ENCODE measurements at places on chromosomes 3 and 15. TPM values are rescaled to one million over a fixed set of nuclear protein-coding genes. Genes with fewer than 3 reads are reported as not detected.

DNA sequence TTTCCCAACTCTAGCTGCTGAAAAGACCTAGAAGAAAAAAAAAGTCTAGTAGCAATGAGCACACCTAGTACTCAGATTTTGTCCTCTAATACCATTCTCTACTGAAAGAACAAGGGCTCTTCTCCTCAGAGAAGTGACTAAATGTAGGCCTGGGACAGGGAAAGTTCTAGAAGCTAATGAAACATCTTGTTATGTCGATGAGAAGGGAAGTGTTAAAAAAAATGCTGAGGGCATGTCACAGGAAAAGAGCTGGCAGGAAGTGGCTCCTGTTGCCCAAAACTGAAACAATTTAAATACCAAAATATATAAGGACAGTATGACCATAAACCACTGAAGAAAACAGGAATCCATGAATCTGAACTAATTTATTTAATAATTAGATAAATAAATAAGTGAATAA lies 581.4 kb upstream of the TBL1XR1 start:
- DNase-seq, result no peak

DNA sequence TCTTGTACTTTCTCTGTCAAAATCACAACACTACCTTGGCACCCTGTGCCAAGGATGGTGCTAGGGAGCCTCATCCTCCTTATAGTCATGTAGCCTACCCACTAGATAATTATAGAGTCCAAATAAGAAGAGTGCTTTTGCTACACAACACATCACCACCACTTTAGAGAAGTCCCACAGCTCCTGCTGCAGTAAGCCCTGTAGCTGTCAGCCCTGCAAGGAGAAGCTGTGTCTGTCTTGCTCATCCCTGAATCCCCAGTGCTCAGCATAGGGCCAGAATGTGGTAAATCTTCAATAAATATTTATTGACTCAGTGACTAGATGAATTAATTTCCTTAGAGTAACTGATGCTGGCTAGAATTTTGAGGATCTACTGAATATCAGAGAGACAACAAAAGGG lies 190.8 kb downstream of the ZNF621 start:
- DNase-seq, result no peak

GRCh38 chr15:29105151-29105854 lies 164.3 kb downstream of the NSMCE3 start:
- no peak for DNase-seq

DNA sequence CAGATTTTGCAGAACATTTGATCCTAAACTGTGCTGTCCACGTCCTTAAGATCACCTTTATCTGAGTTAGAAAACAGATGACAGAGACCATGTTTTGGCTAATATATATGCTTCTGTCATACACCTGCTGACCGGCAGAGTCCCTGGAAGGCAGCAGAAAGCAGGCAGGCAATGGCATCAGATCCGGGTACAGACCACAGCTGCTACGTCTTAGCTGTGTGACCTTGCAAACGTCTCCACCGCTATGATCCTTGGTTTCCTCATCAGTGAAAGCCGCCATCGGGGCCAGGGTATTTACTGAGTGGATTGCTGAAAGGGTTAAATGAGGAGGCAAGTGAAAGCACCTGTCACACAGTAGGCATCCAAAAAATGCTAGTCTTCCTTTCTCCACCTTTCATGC lies 72.1 kb downstream of the ABTB1 start:
- no peak for DNase-seq

- DNase-seq, result peak; percentile 93
Observed at GRCh38 chr3:157136647-157137387, 23.1 kb downstream of the CCNL1 start.

DNA sequence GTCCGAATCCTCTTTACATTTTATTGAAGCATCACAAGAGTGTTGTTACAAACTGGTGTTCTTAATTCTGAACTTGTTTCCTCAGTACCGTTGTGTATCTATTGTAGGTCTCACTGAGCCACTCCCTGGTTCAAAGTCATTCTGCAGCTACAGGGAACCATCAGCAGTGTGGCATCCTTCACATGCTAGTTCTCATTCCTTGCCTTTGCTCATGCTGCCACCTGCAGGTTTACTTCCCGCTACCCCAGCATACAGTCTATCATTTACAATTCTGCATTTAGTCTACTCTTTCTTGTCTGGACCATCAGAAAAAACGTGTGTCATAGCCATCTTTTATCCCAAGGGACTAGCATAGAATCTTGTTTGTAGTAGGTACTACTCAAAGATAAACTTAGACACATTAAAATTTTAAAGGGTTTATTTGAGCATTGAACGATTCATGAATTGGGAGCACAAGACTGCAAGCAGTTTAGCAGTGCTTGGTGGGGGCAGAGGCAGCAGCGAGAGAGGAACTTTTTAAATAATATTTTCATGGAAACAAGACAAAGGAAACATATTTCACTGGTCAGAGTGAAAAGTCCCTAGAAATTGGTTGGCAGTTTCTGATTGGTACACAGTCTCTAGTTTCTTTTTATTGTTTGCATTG lies 402.1 kb downstream of the CADM2 start:
- DNase-seq, result peak; percentile 22

DNA sequence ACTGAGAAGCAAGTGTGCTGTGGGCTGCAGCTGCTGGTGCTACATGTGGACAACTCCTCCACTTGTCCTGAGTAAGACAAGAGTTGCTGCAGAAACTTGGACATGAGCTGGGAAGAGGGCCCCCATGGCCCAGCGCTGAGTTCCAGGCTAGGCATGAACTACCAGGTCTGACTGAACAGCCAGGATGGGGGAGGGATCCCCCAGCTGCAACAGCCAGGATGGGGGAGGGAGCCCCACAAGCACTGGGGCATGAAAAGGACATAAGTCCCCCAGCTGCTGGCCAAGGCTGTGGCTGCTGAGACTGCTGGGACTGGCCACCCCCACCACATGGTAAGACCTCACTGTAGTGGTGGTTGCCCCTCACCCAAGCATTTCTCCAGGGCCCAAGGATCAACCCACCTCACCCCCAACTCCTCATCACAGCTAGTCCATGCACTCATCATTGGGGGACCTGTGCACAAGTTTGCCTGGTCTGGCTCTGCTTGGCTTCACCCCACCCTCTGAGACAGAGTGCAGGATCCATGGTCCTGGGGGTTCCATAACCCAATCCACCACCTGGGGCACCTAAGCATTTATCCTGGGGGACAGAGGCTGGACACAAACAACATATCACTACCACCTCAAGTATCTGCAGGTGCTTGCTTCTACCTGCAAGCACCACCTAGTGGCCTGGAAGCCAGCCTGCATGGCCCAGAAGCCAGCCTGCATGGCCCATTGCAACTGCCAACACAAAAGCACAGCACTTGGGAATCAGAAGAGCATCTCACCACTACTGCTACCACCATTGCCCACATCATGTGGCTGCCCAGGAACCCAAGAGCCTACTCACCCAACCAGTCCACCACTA lies 84.5 kb upstream of the STT3B start:
- DNase-seq, result peak; percentile 26

- DNase-seq, result no peak
Observed at GRCh38 chr15:78077871-78078210, 330 bp upstream of the TBC1D2B start.

DNA sequence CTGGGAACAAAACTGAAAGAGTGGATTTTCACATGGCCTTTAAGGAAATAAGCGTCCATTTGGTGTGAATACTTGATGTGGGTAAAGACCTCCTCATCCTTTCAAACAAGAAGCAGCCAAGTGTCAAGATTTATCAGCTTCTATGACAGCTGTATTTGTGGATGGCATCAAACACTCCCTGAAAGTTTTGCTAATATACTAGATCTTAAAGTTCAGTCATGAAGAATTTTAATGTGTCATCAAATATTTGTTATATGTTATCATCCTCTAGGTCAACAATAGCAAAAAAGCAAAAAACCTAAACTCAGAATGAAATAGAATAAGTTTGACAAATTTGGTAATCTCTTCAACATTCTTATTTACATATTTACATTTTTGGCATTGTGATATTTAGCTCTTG lies 29.1 kb upstream of the LYSMD4 start:
- no peak for DNase-seq

DNA sequence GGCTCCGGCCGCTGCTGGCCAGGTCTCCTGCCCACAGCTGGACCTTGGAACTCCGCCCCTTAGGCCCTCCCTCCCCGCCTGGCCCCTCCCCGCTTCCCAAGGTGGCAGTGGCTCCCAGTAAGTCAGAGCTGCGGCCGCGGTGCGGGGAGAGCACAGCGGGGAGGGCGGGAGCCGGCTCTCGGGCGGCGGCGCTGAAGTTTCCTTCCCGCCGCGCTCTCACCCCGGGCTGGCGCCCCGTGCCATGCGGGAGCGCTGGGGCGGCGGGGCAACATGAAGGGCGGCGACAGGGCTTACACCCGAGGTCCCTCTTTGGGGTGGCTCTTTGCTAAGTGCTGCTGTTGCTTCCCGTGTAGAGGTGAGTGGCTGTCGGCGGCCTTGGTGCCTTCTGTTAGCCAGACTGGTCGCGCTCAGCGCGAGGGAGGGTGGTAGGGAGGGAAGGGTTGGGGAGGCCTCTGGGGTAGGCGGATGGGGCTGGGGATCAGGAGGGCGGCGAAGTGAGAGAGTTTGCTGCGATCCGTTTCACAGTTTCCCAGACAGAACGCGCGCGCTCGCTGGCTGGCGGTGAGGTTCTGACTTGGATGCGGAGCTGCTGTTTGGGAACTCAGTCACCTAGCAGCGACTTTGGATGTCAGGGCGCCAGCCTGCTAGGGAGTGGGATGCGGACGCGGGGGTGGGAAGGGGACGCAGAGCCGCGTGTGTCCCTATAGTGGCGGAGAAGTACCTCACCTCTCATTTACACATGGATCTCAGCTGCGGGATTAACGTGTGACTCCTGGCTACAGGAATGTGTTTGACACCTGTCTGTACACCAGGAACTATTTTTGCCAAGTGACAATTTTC lies 145.5 kb upstream of the UMPS start:
- peak; percentile 52 for DNase-seq

GRCh38 chr15:33453761-33454160 lies 143.0 kb downstream of the RYR3 start:
- peak; percentile 99 for DNase-seq

DNA sequence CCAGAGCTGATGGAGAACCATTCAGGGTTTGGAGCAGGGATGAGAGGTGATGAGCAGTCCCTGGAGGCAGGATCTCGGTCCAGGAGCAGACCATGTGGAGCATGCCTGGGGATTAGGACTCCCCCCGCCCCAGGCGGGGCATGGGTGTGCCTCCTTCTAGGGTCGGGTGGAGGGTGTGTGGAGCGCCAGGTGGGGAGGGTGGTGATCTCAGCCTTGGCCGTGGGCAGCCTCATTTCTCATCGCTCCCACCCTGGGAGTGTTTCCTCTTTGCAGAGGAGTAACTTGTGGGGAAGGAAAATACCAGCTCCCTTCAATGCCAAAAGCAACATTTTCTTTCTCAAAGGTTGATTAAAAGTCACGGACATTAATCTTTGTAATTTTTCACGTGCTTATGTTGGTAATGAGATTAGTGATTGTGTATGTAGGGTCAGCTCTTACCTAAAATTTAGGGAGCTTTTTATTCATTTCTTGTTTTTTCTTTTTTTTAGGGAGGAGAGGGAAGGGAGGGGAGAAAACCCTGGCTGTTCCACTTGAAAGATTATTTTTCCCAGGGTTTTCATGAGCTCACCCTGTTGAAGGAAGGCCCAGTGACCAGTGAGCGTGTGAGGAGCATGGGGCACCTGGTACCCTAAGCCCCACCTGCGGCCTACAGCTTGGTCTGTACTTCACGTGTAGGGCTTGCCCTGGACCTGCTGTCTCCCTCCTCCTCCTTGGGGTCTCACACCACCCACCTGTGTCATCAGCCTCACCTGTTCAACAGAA lies 11.0 kb downstream of the FBLN2 start:
- no peak for DNase-seq

Gene SLC22A14
- not detected for total RNA-seq

Gene SRGAP3
- 5.4 TPM for total RNA-seq

Gene CNBP
- total RNA-seq, result 290 TPM

Gene PYGO1
- total RNA-seq, result 12.4 TPM

Gene CHRM5
- total RNA-seq, result 0.05 TPM

Gene LPP
- 95.5 TPM for total RNA-seq

Gene PRR23B
- not detected for total RNA-seq
